Stimulated activated CD8-positive, alpha-beta memory T cell treated with anti-CD3 and anti-CD28 coated beads, Interleukin-15, amount 100 ng/mL, for 48 hours (primary cell): ENCODE measurements at places on chromosomes 6 and 20.

DNA sequence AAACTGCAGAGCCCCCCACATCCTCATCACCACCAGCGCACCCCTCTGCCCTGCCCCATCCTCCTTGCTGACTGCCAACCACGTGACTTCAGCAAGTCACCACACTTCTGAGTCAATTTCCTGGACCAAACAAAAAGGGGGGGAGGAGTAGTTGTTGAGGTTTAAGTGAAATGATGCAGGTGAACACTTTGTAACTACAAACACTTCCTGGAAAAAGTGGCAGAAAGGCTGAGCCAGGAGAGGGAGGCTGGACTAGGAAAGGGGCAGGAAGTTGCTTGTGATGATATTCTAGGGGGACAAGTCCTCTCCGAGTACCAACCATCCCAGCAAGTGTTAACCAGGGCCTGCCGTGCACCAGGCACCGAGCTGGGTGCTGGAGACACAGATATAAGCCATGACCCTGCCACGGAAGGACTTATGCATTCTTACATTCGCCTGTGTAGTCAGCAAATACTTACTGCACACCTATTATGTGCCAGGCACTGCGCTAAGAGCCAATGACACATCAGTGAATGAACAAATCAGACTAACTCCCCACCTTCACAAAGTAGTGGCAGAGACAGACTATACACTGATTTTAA lies 67.3 kb downstream of the PREX1 start:
- peak; percentile 63 for DNase-seq

DNA sequence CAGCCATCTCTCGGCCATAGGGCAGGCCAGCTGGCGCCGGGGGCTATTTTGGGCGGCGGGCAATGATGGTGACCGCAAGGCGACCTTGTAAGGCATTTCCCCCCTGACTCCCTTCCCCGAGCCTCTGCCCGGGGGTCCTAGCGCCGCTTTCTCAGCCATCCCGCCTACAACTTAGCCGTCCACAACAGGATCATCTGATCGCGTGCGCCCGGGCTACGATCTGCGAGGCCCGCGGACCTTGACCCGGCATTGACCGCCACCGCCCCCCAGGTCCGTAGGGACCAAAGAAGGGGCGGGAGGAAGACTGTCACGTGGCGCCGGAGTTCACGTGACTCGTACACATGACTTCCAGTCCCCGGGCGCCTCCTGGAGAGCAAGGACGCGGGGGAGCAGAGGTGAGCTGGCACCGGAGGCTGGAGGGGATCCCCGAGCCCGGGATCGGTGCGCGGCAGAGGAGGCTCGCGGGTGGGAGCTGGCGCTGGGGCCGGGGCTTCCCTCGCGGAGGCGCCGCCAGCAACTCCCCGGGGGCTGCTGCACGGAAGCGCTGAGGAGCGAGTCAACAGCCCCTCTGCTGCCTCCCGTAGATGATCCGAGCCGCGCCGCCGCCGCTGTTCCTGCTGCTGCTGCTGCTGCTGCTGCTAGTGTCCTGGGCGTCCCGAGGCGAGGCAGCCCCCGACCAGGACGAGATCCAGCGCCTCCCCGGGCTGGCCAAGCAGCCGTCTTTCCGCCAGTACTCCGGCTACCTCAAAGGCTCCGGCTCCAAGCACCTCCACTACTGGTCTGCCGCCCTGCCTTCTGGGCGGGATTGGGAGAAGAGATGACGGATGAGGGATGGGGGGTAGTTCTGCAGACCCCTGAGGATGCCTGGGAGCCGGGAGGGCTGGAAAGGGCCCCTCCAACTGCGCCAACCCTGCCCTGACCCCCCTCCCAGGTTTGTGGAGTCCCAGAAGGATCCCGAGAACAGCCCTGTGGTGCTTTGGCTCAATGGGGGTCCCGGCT lies at the start of the genes CTSA and NEURL2:
Gene CTSA (plus strand): TSS at position 351 of the 999 bp plus-strand sequence. CDS start 234 bp downstream, at position 585.
Gene NEURL2 (minus strand): TSS at position 224 of the 999 bp plus-strand sequence. CDS start 217 bp downstream, at position 7.
- DNase-seq = peak; percentile 79

DNA sequence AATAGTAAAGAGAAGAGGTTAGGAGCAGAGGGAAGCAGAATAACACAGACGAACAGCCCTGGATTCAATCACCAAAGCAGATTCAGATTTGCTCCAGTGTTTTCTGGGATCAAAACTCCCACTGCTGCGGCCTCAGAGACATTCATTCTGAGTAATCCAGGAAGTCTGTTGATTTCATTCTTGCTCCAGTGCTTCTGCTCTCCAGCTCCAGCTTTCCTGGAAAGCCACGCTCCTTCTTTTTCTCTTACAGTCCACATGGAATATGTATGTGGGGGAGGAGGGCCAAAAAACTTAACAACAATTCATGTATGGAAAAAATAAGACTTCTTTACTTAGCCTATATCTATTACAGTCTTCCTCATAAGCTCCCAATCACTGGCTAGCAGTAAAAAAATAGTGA lies 26.4 kb upstream of the UST start:
- no peak for DNase-seq

DNA sequence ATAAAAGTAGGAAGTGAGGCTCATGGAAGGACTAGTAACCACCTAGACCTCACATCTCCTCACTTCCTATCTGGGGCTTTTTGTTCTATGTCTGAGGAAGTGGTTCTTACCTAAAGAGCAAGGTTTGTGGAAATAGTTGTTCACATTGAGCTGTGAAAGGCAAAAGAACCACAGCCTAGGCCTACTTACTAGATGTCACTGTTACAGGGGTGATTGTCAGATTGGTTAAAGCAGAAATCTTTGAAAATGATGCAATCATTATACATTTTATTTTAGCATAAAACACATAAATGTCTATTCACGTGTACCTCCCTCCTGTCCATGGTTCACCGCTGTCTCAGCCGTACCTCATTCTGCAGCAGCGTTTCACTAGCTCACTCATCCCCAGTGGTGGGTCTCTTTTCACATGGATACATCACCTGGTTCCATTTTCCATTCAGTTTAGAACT lies 268.8 kb downstream of the TMEM242 start:
- no peak for DNase-seq

DNA sequence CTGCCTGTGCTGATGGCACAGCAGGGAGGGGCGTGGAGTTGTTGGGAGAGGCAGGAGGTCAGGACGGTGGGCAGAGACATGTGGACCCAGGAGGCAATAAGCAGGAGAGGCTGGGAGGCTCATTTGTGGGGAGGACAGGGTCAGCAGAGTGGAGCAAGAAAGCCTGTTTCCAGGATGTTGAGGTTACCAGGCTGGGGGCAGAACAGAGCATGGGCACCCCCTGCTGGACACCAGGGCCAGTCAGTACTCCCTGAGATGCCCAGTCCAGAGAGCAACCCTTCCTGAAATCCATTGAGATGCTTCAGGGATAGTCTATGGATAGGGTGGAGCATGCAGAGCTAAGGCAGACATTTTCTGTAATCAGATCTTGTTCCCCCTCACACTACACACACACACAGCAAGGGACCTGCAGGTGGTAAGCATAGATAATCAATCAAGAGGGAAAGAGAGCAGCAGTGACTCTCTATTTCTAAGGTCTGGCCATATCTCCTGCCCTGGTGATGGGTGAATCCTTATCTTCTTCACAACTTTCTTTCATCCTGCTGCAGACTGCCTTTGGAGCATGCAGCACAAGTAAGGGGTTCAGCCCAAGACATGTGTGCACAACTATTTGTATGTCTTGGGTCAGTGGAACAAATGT lies 41.7 kb downstream of the MOCS1 start:
- DNase-seq = no peak

GRCh38 chr6:150999576-150999975 lies 134.1 kb downstream of the MTHFD1L start:
- no peak for DNase-seq

GRCh38 chr20:32894026-32894483 lies 35.3 kb downstream of the EFCAB8 start:
- no peak for DNase-seq

DNA sequence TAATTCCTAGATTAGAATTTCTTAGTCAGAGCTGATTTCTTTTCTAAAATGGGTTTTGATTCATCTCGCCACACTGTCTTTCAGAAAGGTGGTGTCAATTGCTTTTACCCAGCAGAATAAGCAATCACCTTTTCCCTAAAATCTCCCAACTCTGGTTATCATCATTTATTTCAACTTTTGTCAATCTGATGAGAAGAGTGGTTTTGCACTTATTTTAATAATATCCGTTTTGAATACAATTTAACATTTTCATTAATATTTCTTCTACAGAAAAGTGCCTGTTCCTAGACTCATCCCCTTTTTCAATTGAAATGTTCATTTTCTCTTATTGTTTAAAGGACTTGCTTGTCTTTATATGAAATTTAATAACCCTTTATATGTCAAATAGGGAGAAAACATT lies 8.2 kb upstream of the NCR2 start:
- DNase-seq = no peak

DNA sequence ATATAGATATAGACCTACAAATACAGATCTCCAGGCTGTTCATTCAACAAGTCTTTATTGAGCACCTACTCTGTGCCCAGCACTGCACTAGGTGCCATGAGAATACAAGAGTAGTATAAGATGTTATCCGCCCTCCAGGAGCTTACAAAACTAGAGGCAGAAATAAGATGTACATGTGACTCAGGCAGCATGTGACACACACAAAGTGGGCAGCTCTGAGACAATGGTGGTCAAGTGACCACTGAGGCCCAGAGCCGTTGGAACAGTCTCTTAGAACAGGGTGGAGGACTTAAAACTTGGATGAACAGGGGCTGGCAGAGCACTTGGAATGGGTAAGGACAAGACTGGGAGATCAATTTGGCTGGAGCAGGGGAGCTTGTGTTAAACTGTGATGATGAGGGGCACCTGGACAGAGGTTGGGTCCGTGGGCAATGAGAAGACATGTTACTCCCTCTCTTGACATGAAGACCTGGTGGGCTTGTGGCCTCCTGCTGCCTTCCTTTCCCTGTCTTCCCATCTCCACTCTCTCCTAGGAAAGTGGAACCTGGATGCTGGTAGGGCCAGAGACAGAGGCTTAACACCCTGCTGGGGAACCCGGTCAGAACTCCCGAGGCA lies 21.2 kb downstream of the TRIM15 start:
- DNase-seq = no peak

DNA sequence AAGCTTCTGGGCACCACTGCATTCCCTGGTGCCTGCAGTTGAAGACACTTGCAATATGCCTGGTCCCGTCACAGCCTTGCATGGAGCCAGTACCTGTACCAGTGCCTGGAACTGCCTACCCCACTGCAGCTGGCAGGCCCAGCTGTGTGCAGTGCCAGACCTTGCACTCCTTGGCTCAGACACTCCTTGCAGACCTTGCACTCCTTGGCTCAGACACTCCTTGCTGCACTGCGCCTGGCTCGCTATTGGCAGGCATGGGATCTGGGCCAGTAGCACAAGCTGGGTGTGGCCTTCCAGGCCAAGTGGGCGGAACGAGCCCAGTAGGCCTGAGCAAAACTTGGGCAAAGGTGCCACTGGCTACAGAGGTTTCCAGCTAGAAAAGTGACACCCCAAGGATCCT lies 1189.1 kb downstream of the GRIK2 start:
- no peak for DNase-seq

DNA sequence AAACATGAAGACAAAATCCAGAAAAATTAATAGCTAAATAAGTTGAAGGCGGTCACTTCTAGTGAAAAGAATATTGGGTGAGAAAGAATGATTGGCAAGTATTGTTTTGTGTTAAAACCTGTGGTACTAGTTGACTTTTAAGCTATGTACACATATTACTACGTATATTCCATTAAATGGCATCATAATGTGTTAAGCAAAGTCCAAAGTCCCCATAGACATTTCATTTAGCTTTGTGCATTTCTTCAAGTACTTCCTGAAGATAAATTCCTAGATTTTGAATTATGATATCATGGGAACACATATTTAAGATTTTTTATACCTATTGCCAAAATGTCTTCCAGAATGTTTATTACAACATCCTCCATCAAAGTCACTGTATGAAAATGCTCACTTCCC lies 272.7 kb upstream of the IRAK1BP1 start:
- DNase-seq = no peak

GRCh38 chr20:42708266-42708665 lies 481.4 kb downstream of the PTPRT start:
- no peak for DNase-seq

DNA sequence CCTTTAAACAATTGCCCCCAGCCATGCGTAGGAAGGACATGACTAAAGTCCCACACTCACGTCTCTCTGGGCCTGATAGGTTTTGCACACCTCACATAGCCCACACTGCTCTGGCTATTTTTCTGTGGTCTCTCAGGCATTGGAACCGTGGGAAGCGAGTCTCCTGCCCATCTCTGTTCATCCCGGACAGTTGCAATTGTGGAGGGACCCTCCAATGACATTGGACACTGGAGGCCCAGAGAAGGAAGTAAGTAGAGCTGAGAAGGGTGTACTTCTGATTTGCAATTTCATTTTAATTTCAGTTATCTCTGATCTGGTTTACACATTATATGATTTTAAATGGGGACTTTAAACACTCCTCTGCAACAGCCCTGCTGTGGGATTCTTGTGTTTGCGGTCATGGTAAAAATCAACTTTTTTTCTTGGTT lies 23.3 kb upstream of the CST3 start:
- DNase-seq = no peak

DNA sequence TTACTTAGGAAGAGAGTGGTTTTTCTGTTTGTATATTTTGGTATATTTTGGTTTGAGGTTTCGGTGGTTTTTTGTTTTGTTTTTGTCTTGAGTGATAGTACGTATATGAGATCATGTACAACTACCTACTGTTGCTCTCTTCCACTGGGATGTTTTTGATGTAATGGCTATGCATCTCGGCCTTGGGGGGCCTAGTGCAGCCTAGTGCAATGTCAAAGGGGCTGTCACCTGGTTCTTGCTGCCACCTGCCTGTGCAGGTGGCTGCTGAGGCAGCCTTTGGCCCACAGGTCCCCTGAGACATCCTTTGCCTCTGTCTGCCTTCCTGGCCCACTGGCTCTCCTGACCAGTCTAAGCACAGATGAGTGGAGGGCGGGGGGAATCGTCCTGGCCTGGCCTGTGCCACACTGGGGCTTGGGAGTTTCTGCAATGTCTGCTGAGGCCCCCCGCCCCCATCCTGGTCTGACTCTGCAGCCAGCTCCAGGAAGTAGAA lies 546.6 kb downstream of the CD83 start:
- DNase-seq = no peak
